ENCODE measurements at places on chromosomes 11 and 22. TPM values are rescaled to one million over a fixed set of nuclear protein-coding genes. Genes with fewer than 3 reads are reported as not detected.

DNA sequence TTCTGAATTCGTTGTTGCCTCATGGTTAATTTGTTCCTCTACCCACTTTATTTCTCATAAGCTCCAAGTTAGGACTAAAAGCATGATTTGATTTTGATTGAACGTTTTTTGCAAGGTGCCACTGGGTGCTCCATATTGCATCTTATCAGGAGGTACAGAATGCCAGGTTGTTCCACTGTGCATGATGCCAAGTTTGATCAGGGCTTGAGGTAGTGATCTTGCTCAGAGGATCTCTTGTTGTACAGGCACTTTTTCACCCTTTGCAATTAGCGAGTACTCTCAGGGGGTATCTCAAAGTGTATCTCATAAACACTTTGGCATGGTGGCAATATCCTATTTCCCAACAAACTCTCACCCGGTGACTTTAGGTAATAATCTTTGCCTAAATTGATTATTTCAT, 4.0 kb downstream of the GRAP2 start:
- peak overlapping the region; percentile 45 for H3K27ac ChIP-seq
- no peak for DNase-seq
- peak overlapping the region; percentile 66 for H3K4me3 ChIP-seq
- 0 out of 2 replicates have a peak, but pooled peaks cover 2% of the 10 kb centered on the region for H3K36me3 ChIP-seq
- peaks cover 28% of the 10 kb centered on the region for H3K4me1 ChIP-seq

DNA sequence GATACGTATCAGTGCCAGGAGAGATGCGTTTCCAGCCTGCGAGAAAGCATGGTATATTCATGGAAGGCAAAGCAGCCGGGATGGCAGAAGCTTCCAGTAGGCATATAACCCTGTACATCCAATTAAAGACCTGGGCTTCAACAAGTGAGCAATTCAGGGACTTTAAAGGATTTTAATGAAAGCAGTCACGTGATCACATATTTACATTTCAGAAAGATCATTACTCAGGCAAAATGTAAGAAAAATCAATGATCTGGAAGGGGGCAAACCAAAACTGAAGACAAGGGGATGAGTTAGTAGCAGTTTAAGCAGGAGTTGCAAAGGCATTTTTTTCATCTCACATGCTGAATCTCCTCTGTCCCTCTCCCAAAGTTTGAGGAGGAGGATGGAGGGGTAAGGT, 7.8 kb downstream of the CDON start:
- no peak for DNase-seq
- no peak overlapping the region for H3K27ac ChIP-seq
- no peaks in the 10 kb centered on the region for H3K36me3 ChIP-seq
- H3K27me3 ChIP-seq: no peaks in the 10 kb centered on the region
- no peaks in the 10 kb centered on the region for H3K4me1 ChIP-seq

DNA sequence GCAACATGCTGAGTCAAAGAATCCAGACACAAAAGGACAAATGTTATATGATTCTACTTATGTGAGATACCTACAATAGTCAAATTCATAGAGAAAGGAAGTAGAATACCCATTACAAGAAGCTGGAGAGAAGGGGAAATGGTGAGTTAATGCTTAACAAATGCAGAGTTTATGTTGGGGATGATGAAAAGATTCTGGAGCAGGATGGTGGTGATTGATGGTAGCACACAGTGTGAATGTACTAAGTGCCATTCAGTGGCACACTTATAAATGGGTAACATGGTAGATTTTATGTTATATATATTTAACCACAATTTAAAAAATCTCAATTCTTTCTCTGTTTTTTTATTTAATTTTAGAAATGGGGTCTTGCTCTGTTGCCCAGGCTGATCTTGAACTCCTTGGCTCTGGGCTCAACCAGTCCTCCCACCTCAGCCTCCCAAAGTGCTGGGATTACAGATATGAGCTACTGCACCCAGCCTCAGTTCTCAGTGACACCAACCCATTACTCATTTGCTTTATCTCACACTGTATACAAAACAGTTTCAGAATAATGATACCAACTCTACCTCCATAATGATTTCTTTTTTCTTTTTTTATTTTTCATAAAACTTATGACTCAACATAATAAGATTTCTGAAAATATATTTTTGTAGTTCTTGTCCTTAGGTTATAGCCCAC, 9.6 kb upstream of the RELA start:
- no peaks in the 10 kb centered on the region for H3K27me3 ChIP-seq
- no peak overlapping the region for H3K4me3 ChIP-seq
- no peak for DNase-seq
- no peaks in the 10 kb centered on the region for H3K36me3 ChIP-seq
- H3K27ac ChIP-seq: no peak overlapping the region
- no peaks in the 10 kb centered on the region for H3K4me1 ChIP-seq

Gene JAML
- 3.7 TPM for total RNA-seq

- peaks cover 12% of the 10 kb centered on the region for H3K27me3 ChIP-seq
- H3K36me3 ChIP-seq: no peaks in the 10 kb centered on the region
- no peak overlapping the region for H3K27ac ChIP-seq
- DNase-seq: no peak
- H3K4me3 ChIP-seq: no peak overlapping the region
These were observed 2.9 kb upstream of the CBX7 start for GRCh38 chr22:39155421-39155820.

GRCh38 chr22:32634421-32634981, 159.9 kb downstream of the FBXO7 start:
- DNase-seq: no peak
- H3K27me3 ChIP-seq: peaks cover 2% of the 10 kb centered on the region
- H3K4me3 ChIP-seq: no peak overlapping the region
- H3K36me3 ChIP-seq: no peaks in the 10 kb centered on the region

Gene CST6
- not detected for total RNA-seq

Gene ARHGEF17
- total RNA-seq: 5.2 TPM

Gene JHY
- total RNA-seq: 4.4 TPM

DNA sequence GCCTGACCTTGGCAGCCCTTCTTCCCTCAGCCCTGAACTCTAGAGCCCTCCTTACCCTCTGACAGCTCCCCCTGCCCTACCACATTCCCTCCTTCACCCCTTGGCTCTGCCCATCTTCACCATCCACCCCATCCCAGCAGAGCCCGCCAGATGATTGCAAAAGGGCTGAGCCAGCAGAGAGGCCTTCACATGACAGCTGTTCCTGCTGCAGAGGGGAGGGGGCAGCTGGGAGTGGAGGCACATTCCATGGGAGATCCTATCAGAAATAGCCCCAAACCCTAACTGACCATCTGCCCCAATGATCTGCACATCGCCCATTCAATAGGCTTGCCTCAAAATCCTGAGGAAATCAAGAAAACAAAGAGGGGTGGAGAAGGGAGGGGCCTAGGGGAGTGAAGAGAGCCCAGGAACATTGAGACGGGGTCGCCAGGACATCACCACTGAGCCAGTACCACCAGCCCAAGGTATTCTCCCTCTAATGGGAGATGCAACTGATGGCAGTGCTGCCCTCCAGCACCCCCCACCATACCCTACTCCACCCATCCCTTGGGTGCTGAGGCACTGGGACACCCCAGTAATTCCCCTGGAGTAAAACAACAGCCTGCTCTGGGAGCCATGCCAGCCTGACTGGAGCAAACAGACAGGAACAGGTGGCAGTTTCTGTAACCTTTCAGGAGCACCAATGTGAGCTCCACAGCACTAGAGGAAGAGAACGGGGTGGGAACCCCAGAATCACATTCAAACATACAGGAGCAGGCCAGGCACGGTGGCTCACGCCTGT, 8.0 kb upstream of the AHNAK start:
- peaks cover 7% of the 10 kb centered on the region for H3K36me3 ChIP-seq
- H3K27me3 ChIP-seq: no peaks in the 10 kb centered on the region
- no peak overlapping the region for H3K4me3 ChIP-seq
- H3K27ac ChIP-seq: peak overlapping the region; percentile 99

DNA sequence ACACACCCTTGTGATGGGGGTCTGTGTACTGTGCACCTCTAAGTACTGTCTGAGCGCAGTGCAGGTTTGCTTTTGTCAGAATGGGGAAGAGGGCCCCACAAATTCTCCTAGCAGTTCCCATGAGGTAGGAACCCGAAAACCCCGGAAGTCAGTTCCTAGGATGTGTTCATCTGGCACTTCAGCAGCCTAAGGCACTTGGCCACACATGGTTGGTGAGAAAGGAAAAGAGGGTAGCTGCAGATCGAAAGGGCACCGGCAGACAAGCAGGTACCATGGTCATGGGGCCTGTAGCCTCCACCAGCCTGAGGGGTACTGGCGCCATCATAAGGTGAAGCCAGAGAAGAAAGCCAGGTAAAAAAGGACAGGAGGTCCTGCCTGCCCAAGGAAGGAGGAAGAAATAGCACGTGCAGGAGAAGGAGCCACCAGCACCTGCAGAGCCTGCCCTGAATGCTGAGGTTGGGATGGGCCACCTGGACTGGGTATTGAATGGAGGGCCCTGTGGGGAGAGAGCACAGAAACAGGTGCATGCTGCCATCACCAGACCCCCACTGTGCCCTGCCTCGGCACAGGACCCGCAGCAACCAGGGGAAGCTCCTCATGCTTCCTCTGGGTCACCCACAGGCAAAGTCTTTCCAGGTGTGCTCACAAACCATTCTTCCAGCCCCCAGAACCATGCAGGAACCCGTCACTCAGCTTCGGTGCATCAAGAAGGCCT, 8.1 kb upstream of the CASTOR1 start:
- DNase-seq: no peak
- no peak overlapping the region for H3K27ac ChIP-seq
- H3K27me3 ChIP-seq: no peaks in the 10 kb centered on the region
- no peak overlapping the region for H3K4me3 ChIP-seq
- peaks cover 49% of the 10 kb centered on the region for H3K36me3 ChIP-seq

- H3K4me3 ChIP-seq: no peak overlapping the region
- H3K27me3 ChIP-seq: no peaks in the 10 kb centered on the region
- H3K36me3 ChIP-seq: no peaks in the 10 kb centered on the region
- peaks cover 20% of the 10 kb centered on the region for H3K4me1 ChIP-seq
- no peak for DNase-seq
These were observed 16.2 kb downstream of the ATM start for GRCh38 chr11:108239076-108239475.
